ENCODE measurements at places on chromosomes 16 and 17.

DNA sequence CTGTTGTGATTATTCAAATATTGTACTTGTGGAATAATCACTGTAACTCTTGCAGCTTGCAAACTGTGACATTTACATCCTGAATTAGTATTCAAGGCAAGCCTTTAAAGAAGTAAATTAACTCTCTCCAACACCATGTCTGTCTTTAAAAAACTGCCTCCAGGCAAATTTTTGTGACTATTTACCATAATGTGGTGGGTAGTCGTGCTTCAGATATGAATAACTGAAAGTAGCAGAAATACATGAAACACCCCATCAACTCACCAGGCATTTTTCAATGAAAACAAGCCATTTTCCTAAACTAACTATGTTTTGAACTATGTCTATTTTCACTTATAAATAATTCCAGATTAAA, 217.4 kb upstream of the PSMD7 start:
- no peak for DNase-seq

DNA sequence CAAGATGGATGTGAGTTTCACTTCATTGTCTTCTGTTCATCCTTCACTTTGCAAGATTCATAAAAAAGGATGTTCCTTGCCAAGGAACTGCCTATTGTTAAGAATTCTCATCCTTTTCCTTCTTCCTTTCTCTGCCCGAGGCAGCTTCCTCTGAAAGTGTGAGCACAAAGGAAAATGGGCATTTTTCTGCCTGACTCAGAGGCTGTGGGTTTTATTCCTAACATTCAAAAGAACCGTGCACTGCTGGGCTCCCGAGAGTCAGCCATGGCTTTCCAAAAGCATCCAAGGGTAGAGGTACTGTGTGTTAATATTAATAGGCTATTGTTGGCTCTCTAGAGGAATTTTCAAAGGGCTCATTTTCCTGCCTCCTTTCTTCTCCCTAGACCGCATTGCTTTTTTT, 289.4 kb downstream of the ABCC12 start:
- no peak for DNase-seq

DNA sequence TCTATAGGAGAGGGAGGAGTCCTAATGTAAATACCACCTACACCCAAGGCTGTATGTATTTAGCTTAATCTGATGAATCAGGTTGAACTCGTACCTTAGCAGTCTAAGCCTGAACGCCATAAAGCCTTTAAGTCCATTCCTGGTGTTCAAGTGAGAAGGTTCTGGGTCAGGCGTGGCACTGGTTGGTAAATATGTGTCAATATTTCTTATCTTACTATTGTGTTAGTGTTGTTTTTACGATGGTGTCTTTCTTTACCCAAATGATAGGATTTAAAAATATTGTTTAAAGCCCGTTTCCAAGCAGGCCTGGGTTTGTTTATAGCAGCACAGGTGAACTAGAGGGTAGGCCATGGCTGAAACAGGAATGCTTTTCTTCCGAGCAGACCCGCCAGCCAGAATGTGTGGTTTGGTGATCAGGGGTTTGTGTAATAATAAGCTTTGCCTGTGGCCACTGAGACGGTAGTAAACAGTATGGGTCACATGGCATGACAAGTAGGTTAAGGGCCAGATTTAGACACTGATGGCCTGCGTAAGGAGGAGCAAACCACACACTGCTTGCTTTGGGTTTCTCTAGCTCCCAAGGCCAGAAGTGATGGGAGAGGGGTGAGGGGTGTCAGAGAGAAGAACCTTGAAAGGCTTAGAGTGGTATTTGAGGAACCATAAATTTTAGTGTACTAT, 3.3 kb downstream of the TMEM94 start:
- no peak for DNase-seq

GRCh38 chr17:35947156-35947585, 3.7 kb upstream of the LYZL6 start:
- DNase-seq, result no peak
